ENCODE measurements at places on chromosomes 13 and 19.

DNA sequence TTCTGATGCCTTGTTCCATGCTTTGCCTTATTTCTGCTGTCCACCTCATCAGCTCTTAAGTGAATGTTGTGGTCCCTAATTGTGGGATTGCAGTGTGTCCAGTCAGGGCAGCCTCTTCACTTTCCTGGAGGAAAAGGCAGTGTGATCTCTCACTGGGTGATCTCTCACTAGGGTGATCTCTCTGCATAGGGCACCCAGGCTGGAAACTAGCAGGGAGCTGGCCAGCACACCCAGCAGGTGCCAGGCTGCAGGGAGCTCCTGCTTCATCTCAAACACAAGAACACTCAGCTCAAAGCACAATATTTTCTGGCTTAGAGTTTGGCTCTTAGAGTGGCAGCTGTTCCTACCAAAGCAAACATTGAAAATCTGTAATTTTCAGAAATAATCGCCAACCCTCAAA lies 36.5 kb upstream of the TSHZ3 start:
- no peak for DNase-seq

DNA sequence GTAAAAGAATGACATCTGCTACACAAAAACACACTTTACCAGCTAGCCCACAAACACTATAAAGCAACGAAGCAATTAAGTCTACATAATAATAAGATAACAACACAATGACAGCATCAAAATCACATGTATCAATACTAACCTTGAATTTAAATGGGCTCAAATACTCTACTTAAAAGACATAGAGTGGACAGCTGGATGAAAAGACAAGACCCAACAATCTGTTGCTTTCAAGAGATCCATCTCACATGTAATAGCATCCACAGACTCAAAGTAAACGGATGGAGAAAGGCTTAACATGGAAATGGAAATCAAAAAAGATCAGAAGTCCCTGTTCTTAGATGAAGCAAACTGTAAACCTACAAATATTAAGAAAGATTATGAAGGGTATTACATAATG lies 2175.9 kb downstream of the PCDH9 start:
- no peak for DNase-seq

DNA sequence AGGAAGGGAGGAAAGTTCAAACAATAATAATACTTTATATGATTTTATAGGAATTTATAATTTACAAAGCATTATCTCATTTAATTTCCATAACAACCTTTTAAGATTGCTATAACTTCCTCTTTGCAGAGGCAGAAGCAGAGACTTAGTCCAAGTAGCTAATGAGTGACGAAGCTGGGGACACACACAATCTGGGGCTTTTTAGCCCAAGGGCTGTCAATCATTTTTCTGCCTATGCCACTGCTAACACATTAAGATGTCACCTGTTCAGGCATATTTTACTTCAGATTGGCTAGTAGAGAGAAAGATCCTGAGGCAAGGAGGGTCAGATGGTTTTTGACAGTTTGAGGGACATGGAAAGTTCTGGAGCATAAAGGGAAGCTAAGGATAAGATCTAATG lies 12.6 kb downstream of the SCEL start:
- no peak for DNase-seq

DNA sequence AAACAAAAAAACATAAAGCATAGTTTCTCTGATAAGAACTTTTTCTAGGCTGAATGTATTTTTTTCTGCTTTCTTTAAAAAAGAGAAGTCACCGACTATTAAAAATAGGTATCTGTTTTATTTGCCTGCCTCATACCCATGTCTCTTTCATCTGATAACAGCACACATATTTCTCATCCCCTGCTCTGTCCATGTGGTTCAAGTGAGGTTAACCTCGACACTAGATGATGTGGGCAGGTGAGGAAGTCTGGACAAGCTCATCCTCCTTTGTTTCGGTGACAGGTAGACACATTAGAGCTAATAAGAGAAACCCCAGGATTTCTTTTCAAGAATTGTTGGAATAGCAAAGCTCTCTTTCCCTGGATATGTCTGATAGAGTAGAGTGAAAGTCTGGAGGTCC lies 222.7 kb downstream of the GPC5 start:
- no peak for DNase-seq

- no peak for DNase-seq
Measured at GRCh38 chr19:33387351-33388230, 14.1 kb downstream of the CEBPG start.

DNA sequence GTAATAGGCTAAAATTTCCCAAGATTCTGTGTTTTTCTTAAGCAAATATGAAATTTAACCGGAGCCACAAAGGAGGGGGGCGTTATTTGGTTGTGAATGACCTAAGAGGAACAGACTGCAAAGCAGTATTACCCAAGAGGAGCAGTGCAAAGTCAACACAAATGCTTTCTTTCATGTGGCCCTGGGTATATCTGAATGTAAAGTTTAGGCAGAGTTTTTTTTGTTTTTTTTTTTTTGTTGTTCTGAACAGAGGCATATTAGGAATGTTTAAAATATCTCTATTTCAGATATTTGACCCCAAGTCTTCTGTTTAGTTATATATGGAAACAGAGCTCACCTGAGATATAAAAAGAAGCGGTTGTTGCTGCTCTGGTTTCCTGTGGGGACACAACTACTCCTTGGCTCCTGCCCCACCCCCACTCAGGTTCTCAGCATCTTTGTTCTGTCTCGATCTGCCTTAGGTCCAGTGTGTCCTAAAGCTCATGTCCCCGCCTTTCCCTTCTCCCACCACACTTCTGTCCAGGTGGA lies 220.7 kb downstream of the RFC3 start:
- no peak for DNase-seq

DNA sequence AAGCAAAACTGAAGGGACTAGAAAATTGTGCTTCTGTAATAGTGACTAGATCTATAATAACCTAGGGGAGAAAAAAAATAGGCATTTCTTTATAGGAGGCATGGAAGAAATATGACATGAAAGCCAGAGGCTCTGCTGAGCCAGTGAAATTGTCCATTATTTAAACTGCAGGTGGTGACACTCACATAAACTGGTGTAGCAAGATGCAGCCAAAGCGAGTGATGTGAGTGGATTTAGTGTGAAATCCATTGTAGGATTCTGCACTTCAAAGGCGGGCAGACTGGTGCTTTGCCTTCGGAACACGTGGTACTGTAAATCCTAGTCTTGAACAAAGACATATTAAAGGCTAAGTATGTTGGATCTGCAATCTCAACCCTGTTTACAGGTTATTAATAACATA lies 361.9 kb downstream of the TBC1D4 start:
- DNase-seq = no peak

- no peak for DNase-seq
Measured at GRCh38 chr19:3669947-3670795, 30.1 kb downstream of the PIP5K1C start.

DNA sequence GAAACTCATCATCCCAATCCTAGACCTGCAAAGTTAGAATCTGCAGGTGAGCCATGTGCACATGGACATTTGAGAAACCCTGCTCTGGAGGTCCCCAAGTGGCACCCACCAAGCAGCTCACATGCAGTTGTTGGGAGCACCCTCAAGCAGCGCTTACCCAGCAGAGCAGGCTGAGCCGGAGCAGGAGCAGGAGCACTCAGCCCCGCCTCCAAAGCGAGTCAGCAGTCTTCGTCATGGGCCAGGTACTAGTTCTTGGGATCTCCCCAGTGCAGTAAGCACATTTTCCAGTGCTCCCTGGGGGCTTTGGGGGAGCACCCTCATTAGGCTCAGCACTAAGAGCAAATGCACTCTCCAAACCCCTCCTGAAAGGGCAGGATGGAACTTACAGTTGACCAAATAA lies 572.7 kb downstream of the IRS2 start:
- DNase-seq = no peak

GRCh38 chr13:23612182-23612581 lies 42.0 kb downstream of the TNFRSF19 start:
- DNase-seq = no peak

Data from NCI-H510A (cell line).